ENCODE measurements at places on chromosomes 2 and 18. TPM values are rescaled to one million over a fixed set of nuclear protein-coding genes. Genes with fewer than 3 reads are reported as not detected.

DNA sequence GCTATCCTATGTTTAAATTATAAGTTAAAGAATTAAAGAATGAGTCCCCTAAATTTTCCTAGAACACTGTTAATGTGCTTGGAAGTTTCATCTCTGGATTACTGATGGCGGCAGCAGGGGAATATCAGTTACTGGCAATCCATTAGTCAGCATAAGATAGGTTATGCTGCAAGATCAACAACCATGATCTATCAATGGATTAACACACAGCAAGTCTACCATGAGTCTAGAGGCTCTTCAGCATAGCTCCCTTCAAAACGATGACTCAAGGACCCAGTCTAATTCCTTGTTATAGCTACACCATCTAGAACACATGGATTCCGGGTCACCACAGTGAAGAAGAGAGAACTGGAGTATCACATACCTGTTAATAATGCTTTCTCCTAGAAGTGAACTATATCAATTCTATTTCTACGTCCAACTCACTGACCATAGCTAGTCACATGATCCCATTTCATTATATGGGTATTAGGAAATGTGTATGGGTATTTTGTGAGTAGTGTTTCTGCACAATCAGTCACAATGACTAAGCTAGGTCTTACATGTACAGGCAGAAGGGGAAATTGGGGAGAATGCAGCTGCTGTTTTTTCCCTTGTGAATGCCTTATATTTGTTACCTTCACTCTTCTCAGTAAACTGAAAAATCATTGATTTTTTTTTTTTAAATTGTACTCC is 108.3 kb upstream of the MAPRE2 start:
- DNase-seq, result no peak

DNA sequence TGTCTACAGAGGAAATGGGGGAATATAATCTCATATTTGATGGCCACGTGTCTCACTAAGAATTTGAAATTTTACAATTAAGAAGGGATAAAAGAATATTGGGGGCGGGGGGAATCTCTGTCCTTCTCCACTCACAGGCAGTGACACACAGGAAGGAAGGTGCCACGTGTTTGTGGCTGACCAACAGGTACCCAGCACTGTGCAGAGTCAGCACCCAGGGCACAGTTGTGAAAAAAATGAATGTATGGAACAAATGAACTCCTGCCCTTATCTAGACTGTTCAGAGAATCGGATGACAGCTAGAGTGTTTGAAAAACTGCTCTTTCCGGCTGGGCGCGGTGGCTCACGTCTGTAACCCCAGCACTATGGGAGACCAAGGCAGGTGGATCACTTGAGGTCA is 317.0 kb upstream of the MYT1L start:
- DNase-seq, result no peak

DNA sequence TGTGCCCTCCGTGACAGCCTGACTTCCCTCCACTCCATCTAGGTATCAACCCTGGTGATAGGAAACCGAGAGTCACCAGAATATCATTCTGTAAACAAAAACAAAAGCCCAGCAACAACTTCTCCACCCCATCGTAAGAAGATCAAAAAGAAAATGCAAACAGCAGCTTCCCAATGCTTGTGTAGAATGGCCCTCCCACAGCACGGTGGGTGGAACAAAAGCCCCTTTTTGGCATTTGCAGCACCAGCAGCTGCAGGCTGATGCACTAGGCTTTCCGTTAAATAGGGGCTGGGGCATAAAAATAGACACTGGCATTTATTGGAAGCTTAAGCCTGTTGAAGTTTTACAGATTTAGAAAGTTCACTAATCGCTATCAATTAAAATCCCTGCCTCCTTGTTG is 513.0 kb downstream of the GALR1 start:
- DNase-seq, result no peak

- DNase-seq, result no peak
These were observed 1565.9 kb downstream of the SUCLG1 start for GRCh38 chr2:82893190-82893589.

The REG1B gene
- not detected for polyA plus RNA-seq

GRCh38 chr2:219459460-219460311 is 25.0 kb downstream of the SPEG start:
- DNase-seq, result peak; percentile 68

- no peak for DNase-seq
These were observed 144.1 kb upstream of the ZNF236 start for GRCh38 chr18:76678248-76678647.

The CYP26B1 gene
- polyA plus RNA-seq, result 4.5 TPM

DNA sequence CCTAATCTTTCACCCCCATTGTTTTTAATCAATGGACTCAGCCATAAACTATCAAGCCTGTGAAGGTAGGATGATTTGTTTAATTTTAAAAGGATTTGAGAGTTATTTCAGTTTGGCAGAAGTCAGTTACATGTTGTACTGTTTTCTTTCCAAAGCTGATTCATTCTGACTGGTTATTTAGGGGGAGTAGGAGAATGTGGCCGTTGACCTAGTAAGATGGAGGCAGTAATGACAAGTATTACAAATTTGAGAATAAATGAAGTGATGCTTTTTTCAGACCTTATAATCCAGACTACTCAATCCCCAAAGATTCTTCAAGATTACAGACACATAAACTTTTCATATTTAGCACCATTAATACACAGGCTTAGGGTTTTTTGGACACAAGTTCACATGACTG is 4.3 kb downstream of the EPHA4 start:
- no peak for DNase-seq

Measured in ovary (tissue), 10 donors.